A549 treated with RU486 at 1 μM for 4 hours (cell line): ENCODE measurements at places on chromosomes 4 and X. TPM values are rescaled to one million over a fixed set of nuclear protein-coding genes. Genes with fewer than 3 reads are reported as not detected.

The GPRASP1 gene
- 0.15 to 0.32 TPM (median 0.30 TPM) in 5 replicates for total RNA-seq

The AFP gene
- total RNA-seq: 1.7 to 13.1 TPM (median 2.3 TPM) in 5 replicates

The YY2 gene
- 2.0 to 2.5 TPM (median 2.2 TPM) in 5 replicates for total RNA-seq

The FDCSP gene
- total RNA-seq: not detected in 5 replicates

The SPANXC gene
- total RNA-seq: 0.65 to 1.3 TPM (median 0.81 TPM) in 3 of 5 replicates, not detected in the others

The SOD3 gene
- total RNA-seq: not detected in 5 replicates

The POLN gene
- 0.37 to 1.1 TPM (median 0.83 TPM) in 5 replicates for total RNA-seq

The HCCS gene
- 57.8 to 69.9 TPM (median 60.9 TPM) in 5 replicates for total RNA-seq

The FAM236D gene
- total RNA-seq: not detected in 5 replicates

The DMRTC1 gene
- not detected in 5 replicates for total RNA-seq

The HOPX gene
- total RNA-seq: not detected in 5 replicates

The KLB gene
- total RNA-seq: 0.06 to 0.18 TPM (median 0.13 TPM) in 5 replicates

The NAP1L5 gene
- total RNA-seq: 1.5 to 2.3 TPM (median 1.9 TPM) in 5 replicates

The F9 gene
- not detected in 5 replicates for total RNA-seq

The UGT2B11 gene
- 0.11 to 0.14 TPM in 2 of 5 replicates, not detected in the others for total RNA-seq

The C1QTNF7 gene
- not detected in 5 replicates for total RNA-seq

The AFM gene
- not detected in 5 replicates for total RNA-seq
